ENCODE measurements at places on chromosomes 2 and 18.

DNA sequence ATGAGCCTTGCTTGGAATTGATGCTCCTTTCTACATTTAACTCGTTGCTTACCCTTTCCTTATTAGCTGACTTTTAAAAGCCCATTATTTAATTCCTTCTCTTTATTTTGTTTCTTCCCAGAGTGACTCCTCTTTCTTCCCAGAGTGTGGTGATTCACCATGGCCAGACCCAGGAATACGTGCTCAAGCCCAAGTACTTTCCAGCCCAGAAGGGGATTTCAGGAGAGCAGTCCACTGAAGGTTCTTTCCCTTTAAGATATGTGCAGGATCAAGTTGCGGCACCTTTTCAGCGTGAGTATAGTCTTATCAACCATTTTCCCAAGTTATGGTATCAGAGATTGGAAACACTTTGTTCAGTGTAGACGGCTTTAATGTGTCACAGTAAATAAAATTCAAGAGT lies 163.7 kb downstream of the LTBP1 start:
- DNase-seq = no peak

DNA sequence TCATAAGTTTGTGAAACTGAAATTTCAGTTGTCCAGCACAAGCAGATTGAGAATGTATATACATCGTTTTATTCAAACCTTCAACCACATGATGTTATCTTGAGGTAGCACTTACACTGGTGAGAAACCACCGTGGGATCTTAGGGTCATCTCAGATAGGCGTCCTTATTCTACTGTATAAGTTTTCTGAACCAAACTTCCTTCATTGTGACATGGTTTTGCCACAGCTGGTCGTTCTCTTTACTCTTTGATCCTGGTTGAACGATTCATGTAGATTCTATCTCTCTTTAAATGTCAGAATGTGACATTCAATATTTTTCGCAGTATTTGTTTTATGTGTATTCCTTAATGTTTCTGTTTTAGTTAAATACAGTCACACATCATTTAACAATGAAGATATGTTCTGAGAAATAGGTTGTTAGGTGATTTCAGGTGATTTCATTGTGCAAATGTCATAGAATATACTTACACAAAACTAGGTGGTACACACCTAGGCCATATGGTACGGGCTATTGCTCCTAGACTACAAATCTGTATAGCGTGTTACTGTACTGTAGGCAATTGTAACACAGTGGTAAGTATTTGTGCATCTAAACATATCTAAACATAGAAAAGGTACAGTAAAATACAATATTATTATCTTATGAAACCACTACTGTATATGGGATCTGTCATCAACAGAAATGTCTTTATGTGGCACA lies 17.9 kb upstream of the ARHGAP25 start:
- DNase-seq = no peak

DNA sequence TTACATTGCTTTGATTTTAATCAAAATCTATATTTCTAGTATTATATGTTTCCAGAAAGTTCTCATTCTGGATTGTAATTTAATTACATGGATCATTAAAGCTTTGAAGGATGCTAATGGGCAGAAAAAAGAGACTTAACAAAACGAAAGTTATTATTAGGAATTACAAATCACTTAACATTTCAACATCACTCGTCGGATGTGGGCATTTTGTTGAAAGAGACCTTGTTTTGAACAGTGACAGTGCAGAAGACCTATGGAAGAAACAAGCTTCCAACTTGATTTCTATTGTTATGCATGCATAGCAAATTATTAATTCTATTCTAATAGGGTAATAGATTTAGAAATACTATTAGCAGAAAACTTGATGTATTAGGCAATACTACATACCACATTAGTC lies 31.4 kb upstream of the DARS1 start:
- no peak for DNase-seq

- DNase-seq = no peak
Measured at GRCh38 chr2:26925100-26925791, 45.2 kb upstream of the MAPRE3 start.

DNA sequence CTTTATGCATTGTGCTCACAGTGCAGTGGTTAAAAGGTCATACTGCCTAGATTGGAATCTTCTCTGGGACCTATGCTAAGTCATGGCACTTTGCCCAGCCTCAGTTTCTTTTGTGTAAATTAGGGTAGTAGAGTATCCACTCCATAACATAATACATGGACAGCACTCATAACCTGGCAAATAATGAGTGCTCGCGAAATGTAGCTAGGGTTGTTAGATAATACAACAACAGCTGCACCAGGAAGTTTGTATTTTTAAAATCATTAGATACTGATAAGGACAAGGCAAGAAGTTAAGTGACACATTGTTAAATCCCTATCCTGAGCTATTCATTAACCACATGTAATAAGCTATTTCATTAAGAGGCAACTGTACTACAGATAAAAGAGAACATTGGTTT lies 13.8 kb upstream of the PLA2R1 start:
- no peak for DNase-seq

DNA sequence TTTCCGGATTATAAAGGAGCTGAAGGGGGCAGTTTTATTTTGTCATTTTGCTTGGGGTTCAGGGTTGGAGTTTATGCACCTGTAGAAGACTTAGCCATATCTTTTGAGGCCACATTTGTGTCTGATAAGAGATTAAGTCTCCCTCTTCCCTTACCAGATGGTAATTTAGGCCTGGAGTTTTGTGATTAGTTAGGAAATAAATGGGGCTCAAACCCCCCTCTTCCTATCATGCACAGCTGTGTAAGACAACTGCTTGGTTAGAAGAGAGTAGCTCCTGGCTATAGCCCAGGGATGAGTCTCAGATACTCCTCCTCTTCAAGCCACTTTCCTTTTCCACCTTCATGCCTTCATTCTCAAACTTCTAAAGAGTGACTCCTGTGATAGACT lies 802 bp upstream of the SAP130 start:
- no peak for DNase-seq

Data from activated CD4-positive, alpha-beta T cell treated with anti-CD3 and anti-CD28 coated beads, Interleukin-2, amount 50 U/mL, for 48 hours (primary cell).